ENCODE measurements at places on chromosomes 13 and 19. TPM values are rescaled to one million over a fixed set of nuclear protein-coding genes. Genes with fewer than 3 reads are reported as not detected.

Gene FLT3LG
- 250 TPM for total RNA-seq

Gene RAB3A
- 5.1 TPM for total RNA-seq

Gene JAK3
- 198 TPM for total RNA-seq

Gene CADM4
- total RNA-seq, result 0.30 TPM

Gene ZNF345
- 9.1 TPM for total RNA-seq

Gene ZNF416
- total RNA-seq, result 4.4 TPM

Gene ZNF492
- 1.2 TPM for total RNA-seq

Gene SCN1B
- 2.0 TPM for total RNA-seq

Gene MIER2
- total RNA-seq, result 15.8 TPM

Gene GGACT
- total RNA-seq, result 8.3 TPM

Gene CEACAM16
- not detected for total RNA-seq

Gene SIAH3
- total RNA-seq, result not detected

Gene SMIM44
- total RNA-seq, result not detected

Gene IRGC
- not detected for total RNA-seq

Gene PGLYRP1
- total RNA-seq, result not detected

Gene SLC6A16
- 8.6 TPM for total RNA-seq

Gene MIR17HG
- 7.2 TPM for total RNA-seq
